ENCODE measurements at places on chromosomes 7 and 10. TPM values are rescaled to one million over a fixed set of nuclear protein-coding genes. Genes with fewer than 3 reads are reported as not detected.

CREB5 gene
- 3.1 TPM for total RNA-seq

CALD1 gene
- 343 TPM for total RNA-seq

PSD gene
- total RNA-seq, result 5.3 TPM

PTN gene
- total RNA-seq, result 13.9 TPM

NANOS1 gene
- total RNA-seq, result 1.2 TPM

FXYD4 gene
- not detected for total RNA-seq

GCC1 gene
- total RNA-seq, result 39.0 TPM

GIMAP5 gene
- total RNA-seq, result not detected

HOXA2 gene
- total RNA-seq, result 1.0 TPM

MSS51 gene
- 1.5 TPM for total RNA-seq

Data from fibroblast of lung (primary cell).